ENCODE measurements at places on chromosomes 6 and 20. TPM values are rescaled to one million over a fixed set of nuclear protein-coding genes. Genes with fewer than 3 reads are reported as not detected.

The RGS17 gene
- 5.3 TPM for total RNA-seq

The ZNF334 gene
- total RNA-seq, result 15.0 TPM

The LRRC73 gene
- total RNA-seq, result 17.3 TPM

The MYO6 gene
- total RNA-seq, result 56.5 TPM

The FAM209B gene
- not detected for total RNA-seq

The FGD2 gene
- 20.6 TPM for total RNA-seq

The MLIP gene
- total RNA-seq, result 117 TPM

The METTL24 gene
- 3.4 TPM for total RNA-seq

The DCDC2 gene
- total RNA-seq, result 4.9 TPM

The SALL4 gene
- total RNA-seq, result 0.64 TPM

The DPPA5 gene
- total RNA-seq, result not detected

The CD40 gene
- 4.6 TPM for total RNA-seq

The PDYN gene
- total RNA-seq, result 2.9 TPM

The PCK1 gene
- total RNA-seq, result 1.8 TPM

The MMUT gene
- total RNA-seq, result 24.9 TPM

The HAO1 gene
- total RNA-seq, result not detected

The BACH2 gene
- 19.0 TPM for total RNA-seq

GRCh38 chr6:40160826-40161225 lies 226.6 kb upstream of the MOCS1 start:
- no peak for DNase-seq

DNA sequence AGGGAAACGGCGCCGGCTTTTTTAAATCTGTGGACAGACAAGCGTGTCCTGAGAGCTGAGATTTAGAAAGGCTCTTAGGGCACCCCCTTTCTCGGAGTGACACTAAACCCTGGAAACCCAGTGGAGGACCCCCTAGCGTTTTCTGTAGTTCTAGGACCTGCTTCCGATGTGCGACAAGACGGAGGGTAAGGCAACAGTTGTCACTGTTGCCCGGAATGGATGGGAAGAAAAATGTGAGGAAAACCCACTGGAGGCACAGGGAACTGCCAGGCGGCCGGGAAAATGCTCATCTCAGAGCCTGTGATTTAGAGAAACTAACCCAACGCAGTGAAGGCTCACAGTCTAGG lies 551 bp upstream of the ATP5F1E start:
- no peak for DNase-seq

- DNase-seq, result no peak
These were observed 71.2 kb downstream of the COL19A1 start for GRCh38 chr6:69937402-69938136.

GRCh38 chr6:139439349-139439748 lies 64.9 kb upstream of the CITED2 start:
- no peak for DNase-seq

GRCh38 chr6:164377348-164377918 lies 932.0 kb downstream of the C6orf118 start:
- no peak for DNase-seq

DNA sequence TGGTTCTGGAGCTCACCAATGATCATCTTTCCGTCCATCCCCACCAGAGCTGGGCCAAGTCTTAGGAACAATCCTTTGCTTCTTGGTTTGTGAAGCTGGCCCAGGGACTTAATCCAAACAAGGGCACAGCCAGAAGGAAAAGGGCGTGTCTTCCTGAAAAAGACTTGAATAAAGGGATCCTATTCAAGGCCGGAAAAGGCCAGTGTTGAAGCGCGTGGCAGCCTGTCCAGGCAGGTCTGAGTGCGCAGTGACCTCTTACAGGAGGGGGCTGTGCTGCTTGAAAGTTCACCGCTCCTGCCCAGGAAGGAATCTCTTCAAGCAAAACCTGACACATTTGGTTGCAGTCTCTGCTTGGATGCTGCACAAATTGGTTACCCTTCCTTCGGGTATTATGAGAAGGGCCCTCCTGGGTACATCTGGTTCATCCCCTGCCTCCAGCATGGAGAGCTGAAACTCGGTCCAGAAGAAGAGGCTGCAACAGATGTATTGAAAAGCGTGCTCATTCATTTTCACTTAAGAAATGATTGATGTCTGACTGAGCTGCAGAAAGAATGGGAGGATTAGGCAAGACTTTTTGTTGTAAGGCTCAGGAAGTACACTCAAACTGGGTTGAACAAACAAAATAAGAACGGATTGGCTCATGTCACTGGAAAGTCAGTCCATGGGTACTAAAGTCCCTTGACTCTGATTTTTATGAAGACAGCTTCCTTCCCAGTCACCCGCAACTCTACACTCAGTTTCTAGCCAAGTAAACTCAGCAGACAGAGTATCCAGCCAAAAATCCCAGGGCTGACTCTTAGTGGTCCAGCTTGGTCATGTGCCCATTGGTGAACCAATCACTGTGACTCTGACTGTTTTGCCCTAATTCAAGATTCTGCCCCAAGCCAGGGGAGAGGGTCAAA lies 136.3 kb downstream of the TFAP2C start:
- no peak for DNase-seq

- DNase-seq, result no peak
These were observed 42.8 kb upstream of the LOC128125822 start for GRCh38 chr6:63529498-63529897.

DNA sequence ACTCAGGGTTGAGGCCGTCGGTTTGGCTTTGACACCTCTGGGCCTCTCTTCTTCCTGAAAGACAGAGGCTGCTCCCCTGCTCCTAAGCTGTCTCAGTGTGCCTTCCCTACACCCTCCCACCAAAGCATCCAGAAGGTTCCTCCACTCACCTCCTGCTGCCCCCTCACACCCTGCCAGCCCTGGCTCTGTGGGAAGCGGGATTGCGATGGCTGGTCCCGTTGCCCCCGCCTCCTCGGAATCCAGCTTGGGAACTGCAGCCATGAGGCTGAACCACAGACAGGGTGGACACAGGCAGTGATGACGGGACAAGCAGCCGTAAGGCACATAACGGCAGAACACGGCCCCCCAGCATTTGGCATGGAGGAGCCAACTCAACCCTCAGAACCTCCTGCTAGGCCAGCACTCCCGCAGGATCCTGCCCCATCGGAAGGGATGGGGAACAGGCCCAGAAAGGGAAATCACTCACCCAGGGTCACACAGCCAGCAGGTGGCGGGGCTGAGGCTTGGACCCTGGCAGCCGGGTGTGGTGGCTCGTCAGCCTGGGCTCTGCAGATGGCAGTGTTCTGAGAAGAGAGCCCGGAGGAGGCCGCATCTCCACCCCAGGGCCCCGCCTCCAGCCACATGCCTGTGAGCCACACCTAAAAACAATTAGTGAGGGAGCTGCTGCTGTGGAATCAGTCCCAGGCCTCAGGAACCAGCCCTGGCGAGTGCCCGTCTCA lies 139.6 kb downstream of the PHACTR3 start:
- DNase-seq, result no peak

DNA sequence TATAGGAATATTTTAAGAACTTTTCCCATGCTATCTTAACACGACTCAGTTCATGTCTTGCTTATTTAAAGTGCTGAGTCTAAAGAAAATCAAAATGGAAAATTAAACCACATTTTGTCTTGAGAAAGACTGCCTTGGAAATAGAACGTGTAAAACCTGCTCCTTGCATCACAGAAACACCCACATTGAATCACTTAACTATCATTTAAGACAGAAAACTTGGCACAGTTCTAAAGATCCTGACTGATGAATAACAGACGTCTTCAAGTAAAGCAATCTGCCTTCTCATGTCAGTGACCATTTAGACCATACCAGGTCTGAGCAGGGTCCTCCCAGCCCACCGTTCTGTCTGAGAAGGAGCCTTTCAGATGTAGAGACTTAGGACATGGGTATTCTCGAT lies 7.4 kb downstream of the PERP start:
- DNase-seq, result no peak

DNA sequence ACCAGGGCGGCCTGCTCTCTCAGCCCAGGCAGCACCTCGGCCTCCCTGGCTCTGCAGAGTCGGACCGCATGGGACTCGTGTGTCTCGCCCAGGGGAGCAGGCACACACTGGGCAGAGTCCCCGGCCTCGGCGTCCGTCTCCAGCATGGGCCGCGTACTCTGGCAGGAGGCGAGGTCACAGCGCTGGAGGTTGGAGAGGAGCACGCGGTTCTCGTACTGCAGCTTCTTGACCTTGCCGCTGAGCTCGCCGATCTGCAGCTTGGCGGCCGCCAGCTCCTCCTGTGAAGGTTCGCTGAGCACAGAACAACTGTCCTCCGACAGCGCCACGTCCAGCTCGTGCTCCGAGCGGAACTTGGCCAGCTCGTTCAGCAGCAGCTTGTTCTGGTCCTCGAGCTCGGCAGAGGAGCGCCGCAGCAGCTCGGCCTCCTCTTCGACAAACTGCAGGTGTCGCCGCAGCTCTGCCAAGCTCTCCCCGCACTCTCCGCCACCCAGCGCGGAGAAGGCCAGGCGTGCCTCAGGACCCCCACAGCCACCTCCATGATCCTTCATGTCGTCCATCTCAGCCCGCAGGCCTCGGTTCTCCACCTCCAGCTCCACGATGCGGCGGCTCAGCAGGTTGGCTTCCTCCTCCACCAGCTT lies 42.0 kb upstream of the DSN1 start:
- DNase-seq, result no peak

- no peak for DNase-seq
These were observed 30.8 kb downstream of the IL20RA start for GRCh38 chr6:137013738-137014602.

GRCh38 chr6:17574866-17575560 lies 25.1 kb upstream of the FAM8A1 start:
- DNase-seq, result no peak

- no peak for DNase-seq
These were observed 201.5 kb upstream of the RNF24 start for GRCh38 chr20:4216866-4217265.

GRCh38 chr6:117521791-117522502 lies 39.5 kb downstream of the DCBLD1 start:
- no peak for DNase-seq

DNA sequence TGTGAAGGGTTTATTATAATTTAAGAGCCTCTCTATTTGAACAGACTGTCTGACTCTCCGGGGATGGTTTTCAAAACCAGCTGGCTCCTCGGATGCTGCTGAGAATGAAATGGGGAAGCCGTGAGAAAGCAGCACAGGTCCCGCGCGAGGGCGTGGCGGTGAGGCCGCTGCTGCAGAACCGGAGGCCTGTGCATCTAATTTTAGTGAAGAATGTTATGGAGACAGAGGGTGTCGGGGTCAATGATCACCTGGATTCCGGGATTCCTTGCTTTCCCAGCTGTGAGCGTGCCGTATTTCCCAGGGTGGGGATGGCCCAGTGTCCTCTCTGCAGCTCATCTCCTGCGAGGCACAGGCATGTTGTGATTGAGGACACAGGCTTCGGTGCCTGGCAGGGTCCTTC lies 348.0 kb downstream of the CDH4 start:
- DNase-seq, result no peak

DNA sequence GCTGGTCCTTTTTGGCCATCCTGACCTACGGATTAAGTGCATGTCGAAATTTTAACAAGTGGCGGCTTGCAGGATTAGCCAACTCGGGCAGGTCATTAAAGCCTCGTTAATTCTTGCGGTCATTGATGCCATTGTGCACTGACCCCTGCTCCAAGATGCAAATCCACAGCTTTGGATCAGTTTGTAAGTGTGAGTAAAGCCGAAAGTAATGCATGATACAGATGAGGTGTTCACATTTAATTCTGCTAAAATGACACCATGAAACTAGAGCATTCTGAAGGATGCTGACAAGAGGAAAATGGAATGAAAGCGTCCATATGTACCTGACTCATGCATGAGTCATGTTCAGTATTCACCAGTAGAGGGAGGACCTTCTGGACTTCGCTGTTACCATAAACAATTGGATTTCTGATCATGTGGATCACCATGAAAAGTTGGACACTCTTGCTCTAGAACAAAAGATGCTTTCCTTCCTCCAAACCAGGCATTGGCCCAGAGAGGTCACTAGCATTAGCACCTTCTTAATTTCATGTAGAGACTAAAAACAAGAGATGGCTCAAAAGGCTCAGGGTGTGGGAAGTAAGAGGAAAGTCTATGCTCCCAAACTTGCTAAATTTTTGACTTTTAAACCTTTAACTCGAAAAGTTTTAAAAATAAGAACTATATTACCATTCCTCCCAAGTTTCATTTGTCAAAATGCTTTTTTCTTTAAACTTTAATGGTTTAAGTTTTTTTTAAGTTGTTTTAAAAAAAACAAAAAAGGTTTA lies 48.0 kb downstream of the MUC22 start:
- no peak for DNase-seq

- DNase-seq, result no peak
These were observed 67.2 kb downstream of the BACH2 start for GRCh38 chr6:90229331-90230010.

- DNase-seq, result no peak
These were observed 190.8 kb upstream of the BMP2 start for GRCh38 chr20:6576726-6577125.

GRCh38 chr6:31579546-31580437 lies 2.4 kb downstream of the LTB start:
- no peak for DNase-seq

DNA sequence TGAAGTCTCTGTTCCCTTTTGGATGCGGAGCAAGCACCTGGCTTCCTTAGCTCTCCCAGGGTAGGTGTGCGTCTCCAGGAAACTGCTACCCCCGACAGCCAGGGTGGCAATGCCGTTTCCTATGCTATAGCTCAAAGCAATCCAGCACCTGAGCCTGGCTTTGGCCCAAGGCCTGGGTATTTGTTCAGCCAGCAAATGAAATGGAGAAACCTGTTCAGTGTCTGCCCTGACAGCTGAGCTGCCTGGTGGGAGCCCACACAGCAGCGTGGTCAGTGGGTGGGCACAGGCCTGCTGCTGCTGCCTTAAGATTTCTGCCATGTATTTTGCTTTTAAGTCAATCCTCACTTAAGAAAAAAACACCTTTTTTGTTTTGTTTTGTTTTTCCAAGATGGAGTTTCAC lies 13.7 kb downstream of the SPATA2 start:
- DNase-seq, result no peak

DNA sequence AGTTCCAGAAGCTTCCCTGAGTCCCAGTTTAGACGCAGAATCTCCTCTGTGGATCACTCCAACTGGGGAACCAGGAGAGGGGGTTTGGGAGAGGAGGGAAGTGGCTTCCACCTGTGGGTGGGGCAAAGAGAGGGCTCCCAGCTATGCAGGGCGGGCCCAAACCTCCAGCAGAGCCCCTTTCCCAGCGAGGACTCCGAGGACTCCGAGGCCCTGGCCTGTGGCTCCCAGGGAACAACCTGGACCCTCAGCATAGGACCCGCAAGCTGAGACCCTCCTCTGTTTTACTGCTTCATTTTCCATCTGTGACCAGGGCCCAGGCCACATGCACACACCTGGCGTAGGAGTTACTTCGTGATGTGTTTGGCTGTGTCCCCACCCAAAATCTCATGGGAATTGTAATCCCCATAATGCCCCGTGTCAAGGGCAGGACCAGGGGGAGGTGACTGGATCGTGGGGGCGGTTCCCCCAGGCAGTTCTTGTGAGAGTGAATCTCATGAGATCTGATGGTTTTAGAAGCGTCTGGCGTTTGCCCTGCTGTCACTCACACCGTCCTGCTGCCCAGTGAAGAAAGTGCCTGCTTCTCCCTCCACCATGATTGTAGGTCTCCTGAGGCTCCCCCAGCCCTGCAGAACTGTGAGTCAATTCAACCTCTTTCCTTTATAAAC lies 27.9 kb downstream of the NTSR1 start:
- no peak for DNase-seq

DNA sequence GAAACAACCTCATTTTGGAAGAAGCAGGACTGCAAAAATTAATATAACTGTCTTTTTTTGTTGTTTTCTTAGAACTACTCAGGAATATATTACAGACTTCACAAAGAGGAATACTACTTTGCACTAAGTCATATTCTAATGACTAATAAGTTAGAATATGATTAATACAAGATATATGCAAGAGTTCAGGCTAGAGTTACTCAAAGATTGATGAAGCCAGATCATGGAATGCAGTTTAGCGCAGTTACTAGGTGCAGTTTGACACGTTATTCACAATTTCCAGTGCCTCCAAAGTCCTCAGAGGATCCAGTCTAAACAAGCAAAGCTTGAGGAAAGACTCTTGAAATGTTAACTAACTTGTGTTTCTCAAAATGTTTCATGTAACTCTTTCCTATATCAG lies 1.2 kb upstream of the MYCT1 start:
- DNase-seq, result no peak
